ENCODE measurements at places on chromosomes 6 and 20.

GRCh38 chr6:159535656-159536350 is 157.2 kb downstream of the SOD2 start:
- DNase-seq, result no peak

DNA sequence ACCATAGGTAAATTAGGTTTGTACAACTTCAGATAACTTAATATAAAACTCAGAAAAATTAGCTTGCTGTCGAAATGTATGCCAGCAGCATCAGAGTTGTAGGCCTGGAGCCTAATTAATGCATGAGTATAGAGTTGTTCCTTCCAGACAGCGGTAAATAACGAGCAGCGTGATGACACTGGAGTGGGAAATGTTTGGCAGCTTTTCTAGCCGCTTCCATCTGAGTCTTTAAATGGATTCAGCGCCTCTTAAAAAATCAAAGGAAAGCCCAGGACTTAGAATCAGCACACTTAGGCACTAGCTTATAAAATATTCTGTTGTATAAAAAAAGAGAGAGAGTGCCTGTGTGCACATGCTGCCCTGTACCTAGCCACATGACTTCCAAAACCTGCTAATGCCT is 43.7 kb upstream of the SYNJ2 start:
- no peak for DNase-seq

DNA sequence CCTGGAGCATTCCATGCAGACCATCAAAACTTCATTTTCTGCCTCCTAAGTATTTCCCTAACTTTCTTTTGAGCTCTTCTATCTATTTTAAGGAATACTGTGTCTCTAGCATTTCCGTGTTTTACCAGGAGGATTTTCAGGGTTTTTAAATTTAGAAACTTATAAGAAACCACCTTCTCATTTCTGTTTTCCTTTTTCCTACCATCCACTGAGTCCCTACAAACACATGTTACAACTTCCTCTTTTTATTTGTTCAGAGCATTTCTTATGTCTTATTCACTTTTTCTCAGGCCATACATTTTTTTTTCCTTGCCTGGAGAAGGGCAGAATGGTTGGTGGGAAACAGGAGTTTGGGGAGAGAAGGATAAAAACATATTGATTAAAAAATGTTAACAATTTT is 130.0 kb upstream of the BMP5 start:
- no peak for DNase-seq

DNA sequence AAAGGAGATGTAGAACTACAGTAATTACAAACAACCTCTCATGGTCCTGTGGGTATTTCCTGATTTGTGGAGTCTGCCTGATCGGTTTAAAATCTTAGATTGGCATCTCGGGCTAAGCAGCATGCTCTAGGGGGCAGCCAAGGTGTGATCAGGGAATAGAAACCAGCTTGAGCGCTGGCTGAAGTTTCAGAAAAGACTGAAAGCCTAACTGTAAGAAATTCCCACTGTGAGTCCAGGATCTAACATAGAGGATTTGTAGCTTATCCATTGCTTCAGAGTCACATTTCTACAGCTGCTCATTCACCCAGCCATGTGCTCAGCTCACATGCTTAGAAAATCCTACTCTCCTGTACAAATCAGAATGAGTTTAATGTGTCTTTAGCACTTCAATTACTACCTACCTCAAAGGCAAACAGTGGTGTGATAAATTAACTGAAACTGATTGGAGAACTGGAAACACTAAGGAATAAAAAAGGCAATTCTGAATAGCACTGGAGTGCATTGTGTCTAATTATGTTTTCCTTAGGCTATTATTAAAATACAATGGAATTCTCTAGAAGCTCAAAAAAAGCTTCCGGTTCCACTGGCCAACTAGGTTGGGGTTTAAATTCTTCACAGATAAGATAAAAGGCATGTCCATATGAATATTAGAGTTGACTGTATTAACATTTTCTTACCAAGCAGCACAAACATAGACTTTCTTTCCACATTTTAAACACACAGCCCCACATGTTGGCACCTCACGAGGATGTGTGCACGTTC is 73.8 kb upstream of the MPC1 start:
- DNase-seq, result no peak

DNA sequence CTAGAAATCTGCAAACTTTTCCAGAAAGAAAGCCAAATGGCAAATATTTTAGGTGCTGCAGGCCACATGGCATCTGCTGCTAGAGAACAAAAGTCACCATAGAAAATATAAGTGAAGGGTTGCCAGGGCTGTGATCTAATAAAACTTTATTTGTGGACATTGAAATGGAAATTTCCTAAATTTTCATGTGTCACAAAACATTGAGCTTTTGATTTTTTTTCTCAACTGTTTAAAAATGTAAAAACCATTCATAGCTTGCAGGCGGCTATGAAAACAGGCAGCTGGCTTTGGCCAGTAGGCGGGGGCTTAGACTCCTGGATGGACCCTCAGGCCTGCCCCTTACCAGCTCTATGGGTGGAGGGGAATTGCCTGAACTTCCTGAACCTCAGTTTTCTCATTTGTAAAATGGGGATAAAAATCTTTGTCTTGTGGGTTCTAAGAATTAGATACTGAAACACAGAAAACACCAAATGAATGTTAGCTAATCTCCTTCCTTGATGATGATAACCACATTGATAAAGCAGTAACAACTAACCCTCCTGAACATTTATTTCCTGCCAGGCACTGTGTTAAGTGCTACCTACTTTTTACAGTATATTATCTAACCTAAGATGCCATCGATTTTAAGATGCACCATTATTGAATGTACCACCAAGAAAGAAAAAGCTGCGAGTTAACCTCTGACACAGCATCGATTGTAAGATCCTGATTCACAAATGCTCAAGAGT is 85.5 kb downstream of the SLC22A23 start:
- no peak for DNase-seq

DNA sequence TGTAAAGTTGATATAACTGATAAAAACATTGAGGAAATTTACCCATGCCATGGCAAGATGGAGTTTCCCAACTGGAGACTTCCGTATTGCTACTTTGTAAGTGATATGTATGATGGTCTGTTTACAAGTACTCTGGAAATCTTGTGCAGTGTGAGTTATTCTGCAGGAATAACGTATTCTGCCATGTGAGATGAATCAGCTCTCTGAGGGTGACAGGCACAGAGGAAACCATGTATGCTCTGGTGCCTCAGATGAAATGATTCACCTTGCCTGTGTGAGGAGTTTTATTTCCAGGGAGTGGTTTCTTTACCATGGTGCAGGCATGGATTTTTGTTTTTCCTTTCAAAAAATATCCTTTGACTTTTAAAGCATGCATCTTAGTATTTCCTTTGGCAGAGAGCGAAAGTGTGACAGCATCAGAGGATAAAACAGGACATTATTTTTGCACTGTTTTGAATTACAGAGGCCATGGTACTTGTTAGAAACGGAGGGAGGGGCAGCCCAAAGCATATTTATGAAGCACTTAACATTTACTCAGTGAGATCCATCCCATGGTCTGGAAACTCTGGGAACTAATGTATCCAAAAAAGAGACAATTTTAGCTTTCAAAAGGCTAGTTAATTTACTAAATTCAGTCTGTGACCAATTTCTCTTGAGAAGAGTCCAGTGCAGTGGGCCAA is 36.0 kb upstream of the MTRF1L start:
- DNase-seq, result no peak

DNA sequence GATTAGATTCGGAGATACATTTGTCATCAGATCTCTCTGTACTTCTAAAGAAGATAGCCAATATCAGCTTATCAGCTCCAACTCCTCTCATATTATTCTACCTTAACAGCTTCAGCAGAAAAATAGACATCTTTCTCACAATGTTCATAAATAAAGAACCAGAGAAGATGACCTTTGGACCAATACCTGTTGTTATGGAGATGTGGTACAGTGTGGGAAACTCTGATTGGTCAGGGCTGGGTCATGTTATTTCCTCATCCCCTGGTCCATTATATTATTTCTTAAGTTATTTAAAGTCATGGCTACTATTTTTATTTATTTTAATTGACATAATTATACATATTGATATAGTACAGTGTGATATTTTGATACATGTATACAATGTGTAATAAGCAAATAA is 35.9 kb upstream of the POLR1H start:
- no peak for DNase-seq

DNA sequence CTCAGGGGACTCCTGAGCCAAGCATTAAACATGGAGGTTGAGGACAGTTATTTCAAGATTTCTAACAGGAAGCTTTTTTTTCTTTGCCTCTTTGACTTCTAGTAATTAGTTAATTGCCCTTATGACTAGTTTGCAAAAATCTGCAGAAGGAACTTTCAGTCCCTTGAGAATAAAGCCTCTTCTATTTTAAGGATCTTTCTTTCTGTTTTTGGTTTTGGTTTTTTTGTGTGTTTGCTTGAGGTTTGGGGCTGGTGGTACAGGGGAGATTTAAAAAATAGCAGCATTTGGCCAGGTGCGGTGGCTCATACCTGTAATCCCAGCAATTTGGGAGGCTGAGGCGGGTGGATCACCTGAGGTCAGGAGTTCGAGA is 259.3 kb downstream of the BMP7 start:
- DNase-seq, result no peak

DNA sequence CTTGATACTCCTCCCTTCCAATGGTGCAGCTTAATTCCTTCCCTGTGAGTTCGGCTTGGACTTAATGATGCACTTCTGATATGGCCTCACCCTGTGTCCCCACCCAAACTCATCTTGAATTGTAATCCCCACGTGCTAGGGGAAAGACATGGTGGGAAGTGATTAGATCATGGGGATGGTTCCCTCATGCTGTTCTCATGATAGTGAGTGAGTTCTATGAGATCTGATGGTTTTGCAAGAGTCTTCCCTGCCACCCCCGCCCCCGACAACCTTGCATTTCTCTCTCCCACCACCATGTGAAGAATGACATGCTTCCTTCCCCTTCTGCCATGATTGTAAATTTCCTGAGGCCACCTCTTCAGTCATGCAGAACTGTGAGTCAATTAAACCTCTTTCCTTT is 50.3 kb upstream of the HLA-G start:
- DNase-seq, result no peak

DNA sequence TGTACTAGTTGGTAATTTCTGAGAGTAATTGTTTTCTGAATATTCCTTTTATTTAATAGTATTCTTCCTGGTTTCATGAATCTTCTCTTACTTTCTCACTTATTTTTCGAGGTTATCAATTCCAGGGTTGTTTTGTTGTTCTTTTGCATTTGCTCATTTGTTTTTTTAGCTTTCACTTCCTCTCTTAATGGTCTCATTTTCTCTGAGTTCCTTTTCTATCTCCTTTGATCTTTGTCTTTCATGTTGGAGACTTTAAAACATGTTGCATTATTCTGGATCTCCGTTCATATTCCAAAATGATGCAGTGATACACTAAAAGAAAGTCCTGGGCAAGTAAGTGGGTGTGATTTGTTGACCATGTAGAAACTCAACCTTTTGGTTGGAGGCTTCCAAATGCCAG is 345.3 kb upstream of the SLC35B3 start:
- DNase-seq, result no peak

DNA sequence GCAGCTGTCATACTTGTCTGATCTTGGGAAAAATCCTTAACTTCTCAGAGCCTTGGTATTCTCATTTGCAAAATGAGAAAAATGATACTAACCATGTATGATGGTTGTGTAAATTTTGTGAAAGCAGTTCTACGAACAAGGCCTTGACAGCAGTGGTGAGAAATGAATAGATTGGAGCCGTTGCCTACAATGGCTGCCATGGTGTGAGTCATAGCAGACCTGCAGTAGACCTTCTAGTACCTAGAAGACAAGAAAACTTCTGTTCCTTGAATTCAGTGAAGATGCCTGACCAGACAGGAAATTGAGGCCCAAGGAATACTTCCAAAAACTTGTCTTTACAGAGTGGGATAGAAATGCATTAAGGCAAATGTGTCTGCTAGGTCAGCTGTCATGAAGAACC is 338.9 kb downstream of the QKI start:
- no peak for DNase-seq

DNA sequence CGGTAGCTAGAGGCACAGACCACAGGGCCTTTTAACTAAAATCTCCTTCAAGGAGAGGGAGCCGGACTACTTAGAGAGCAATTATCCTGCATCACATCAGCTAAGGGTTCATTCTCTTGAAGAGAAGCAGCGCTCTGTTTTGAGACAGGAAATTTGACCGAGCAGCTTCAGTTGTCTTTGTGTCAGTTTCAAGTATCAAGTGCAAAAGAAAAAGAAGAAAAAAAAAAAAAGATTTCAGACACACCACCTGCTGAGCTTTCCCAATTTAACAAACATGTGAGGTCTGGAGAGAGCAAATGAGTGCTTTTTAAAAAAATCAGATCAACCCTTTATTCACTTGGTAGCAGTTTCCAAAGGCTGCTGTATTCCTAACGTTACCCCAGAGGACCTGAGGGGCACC is 273.5 kb upstream of the POU3F2 start:
- DNase-seq, result no peak

GRCh38 chr6:43825187-43826115 is 55.4 kb downstream of the VEGFA start:
- no peak for DNase-seq

DNA sequence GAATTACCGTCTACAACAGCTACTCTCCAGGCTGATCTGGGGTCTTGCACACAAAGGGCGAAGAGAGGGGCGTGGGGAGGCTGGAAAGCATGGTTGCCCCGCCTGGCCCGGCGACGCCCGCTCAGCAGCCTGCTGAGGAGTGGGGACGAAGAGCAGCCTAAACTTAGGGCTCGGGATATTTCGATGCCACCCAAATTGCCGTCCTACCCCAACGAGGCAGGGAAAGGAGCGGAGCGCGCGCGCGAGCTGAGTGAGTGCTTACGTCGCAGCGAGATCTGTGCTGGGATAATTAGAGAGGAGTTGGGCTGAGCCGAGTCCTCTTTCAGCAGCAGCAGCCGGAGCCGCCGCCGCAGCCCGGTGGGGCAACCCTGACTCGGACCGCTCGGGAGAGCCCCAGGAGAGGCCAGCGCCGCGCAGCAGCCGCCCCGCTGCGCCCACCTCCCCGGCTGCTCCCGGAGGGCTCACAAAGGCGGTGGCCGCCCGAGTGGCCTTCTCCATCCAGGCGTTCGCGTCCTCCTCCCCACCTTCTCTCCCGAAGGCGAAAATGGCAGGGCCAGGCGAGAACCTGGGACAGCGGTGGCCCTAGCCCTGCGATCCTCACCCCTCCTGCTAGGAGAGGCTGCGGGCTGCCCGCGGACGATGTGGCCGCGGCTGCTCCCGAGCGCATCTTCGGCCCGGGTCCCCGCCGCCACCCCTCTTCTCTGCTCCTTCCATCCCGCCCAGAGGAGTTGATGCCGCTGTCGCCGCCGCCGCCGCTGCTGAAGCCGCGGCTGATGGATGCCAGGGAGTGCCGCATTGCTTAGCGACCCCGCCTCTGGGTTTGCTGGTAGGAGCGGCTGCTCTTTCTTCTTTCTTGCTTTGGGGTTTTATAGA is at the start of gene CLVS2:
CLVS2 (plus strand) TSS at position 315 of the 873 bp plus-strand sequence. CDS start 1,543 bp downstream, outside the sequence.
- no peak for DNase-seq

- DNase-seq, result no peak
Measured at GRCh38 chr6:157632821-157633220, 190.2 kb upstream of the SNX9 start.

DNA sequence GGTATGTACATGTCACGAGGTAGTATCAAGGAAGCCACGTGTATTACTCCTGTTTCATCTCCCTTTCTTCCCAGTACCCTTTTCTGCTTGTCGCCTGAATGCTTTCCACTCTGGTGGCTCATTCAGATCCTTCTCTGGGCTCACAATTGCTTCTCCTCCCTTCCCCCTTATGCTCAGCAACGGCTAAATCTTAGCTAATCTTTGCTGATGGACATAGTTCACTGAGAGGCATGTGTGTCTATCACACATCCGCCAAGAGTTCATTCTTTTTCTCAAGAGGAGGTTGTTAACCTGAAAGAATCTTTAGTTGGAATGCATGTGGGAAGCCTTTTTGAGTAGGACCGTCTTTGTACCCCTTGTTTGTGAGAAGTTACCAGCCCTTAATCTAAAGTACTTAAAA is 25.8 kb upstream of the MROH8 start:
- DNase-seq, result no peak

Data from stimulated activated naive CD8-positive, alpha-beta T cell treated with anti-CD3 and anti-CD28 coated beads, Interleukin-15, amount 100 ng/mL, for 72 hours (primary cell).